ENCODE measurements at places on chromosomes 5 and 9.

- no peak for DNase-seq
Observed at GRCh38 chr5:20030125-20030524, 42.1 kb upstream of the CDH18 start.

- no peak for DNase-seq
Observed at GRCh38 chr9:9557804-9558334, 1054.9 kb downstream of the PTPRD start.

DNA sequence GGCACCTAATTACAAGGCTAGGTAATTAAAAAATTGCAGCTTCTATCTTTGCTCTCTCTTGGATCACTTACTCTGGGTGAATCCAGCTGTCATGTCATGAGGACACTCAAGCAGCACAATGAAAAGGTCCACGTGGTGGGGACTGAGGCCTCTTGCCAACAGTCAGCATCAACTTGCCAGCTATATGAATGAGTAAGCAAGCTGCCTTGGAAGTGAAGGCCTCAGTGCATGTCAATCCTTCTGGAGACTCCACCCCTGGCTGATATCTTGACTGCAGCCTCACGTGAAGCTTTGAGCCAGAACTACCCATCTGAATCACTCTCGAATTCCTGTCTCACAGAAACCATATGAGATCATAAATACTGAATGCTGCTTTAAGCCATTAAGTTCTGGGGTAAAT lies 140.5 kb downstream of the SNX18 start:
- DNase-seq: no peak

DNA sequence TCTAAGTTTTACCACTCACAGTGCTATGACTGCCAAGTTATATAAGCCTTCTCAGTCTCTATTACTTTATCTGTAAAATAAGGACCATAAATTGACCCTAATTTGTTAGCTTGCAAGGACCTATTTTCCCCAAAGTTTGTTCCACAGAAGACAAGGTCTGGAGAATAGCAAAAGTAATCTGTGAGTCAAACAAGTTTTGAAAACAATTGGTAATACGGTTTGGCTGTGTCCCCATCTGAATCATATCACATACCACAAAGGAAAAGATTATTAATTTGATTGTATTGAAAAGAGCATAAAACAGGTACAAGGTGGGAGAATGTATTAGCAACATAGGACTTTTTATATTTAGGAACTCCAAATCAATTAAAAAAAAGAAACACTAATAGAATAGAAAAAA lies 124.0 kb upstream of the TARS1 start:
- DNase-seq: no peak

GRCh38 chr9:3647652-3648051 lies 121.9 kb upstream of the RFX3 start:
- DNase-seq: no peak

- no peak for DNase-seq
Observed at GRCh38 chr9:79619930-79620329, 48.2 kb downstream of the TLE4 start.

DNA sequence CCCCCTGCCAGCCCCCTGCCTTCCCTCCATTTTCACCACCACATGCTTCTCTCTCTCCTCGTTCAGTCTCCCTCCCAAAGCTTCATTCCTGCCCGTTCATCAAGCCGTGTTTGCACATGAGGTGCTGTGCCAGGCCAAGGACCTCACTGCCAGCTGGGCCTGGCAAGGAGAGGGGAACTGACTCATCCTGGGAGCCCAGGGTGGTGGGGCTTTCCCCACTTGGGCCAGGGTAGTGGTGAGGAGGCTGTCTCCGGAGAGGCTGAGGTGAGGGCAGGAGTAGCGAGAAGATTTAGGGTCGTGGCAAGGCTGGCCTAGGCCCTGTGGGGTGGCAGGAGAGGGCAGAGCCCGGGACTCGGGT lies 30.4 kb upstream of the NOTCH1 start:
- DNase-seq: no peak

DNA sequence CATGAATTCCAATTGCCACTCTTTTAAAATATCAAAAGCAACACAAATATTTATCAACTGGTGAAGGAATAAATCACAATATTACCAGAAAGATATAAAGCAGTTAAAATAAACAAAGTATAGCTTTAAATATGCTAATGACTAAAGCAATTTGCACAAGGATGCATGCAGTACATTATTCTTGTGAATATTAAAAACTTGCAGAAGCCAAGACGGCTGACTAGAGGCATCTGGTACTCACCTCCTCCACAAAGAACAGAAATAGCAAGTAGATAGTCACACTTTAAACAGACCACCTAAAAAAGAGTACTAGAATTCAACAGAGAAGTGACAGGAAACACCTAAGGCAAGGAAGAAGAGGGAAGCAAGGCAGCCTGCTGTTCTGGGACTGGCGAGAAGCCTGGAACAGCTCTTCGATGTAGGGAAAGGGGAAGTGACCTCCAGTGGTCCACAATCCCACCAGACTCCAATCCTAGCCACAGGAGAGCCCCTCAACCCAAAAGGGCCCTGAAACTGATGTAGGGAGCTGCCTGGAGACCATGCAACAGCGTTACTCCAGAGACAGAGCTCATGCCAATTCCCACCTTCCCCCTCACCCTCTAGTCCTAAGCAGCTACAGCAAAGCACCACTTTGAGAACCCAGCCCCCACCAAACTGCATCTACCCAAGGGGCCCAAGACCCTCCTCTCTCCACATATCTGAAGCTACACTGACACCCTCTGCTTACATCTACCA lies 86.3 kb downstream of the LPAR1 start:
- no peak for DNase-seq

DNA sequence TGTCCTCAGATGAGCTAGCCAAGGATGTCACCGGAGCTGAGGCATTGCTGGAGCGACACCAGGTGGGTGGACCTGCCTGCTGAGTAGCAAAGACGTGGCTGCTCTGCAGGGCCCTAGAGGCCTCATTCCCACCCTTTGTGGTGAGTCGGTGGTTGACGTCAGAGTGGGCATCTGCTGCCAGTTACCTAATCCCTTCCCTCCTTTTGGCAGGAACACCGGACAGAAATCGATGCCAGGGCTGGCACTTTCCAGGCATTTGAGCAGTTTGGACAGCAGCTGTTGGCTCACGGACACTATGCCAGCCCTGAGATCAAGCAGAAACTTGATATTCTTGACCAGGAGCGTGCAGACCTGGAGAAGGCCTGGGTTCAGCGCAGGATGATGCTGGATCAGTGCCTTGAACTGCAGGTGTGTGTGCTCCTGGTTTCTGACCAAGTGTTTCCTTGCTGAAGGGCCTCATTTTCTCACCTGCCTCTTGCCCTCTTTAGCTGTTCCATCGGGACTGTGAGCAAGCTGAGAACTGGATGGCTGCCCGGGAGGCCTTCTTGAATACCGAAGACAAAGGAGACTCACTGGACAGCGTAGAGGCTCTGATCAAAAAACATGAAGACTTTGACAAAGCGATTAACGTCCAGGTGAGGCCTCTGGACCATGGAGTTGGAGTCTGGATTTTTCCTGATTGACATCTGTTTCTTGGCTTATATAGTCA lies 48.9 kb downstream of the DYNC2I2 start:
- no peak for DNase-seq

DNA sequence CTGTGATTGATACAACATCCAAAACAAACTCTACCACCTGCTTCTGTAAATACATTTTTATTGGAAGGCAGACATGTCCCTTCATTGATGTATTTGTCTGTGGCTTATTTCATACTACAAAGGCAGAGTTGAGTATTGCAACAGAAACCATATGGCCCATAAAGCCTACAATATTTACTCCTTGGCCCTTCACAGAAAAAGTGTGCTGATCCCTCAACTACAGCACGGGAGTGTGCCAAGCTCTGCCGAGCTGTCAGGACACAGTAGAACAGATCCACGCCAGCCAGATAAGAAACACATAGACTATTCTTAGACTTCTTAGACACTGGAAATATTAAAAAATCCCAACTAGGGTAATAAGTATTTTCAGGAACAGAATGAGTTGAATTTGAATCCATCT lies 13.2 kb downstream of the TICAM2 start:
- no peak for DNase-seq

- no peak for DNase-seq
Observed at GRCh38 chr9:108634672-108635462, 220.9 kb downstream of the ACTL7B start.

DNA sequence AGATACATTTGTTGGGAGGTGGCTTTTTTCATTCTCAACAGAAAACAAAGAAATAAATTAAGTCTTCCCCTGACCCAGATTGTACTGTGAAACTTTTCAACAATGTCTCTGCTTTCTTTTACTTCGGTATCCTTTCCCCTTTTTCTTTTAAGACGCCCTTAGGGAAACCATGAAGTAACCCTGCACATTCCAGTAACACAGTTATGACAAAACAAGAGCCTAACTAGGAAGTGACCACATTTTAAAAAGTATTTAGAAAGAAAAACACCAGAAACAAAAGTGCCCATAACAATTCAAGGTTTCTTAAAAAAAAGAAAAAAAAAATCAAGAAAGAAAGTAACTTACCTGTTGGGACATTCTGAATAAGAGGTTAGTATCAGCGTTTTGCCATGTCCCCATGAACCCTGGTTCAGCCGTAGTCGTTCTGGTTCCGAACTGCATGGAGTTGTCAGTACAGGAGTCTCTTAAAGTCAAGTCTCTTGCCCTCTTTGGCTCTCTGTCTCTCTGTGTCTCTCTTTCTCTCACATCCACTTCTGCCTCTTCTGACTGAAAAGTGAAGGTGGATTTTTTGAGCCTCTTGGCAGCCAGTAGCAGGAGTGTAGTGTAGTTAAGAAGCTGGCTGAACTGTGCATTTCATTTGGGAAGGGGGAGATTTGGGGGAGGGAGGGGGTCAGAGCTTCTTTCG lies 142.9 kb downstream of the BNC2 start:
- no peak for DNase-seq

All from stimulated activated CD8-positive, alpha-beta memory T cell treated with anti-CD3 and anti-CD28 coated beads, Interleukin-2, amount 100 ng/mL, for 1 hour (primary cell).